ENCODE measurements at places on chromosomes 7 and 10.

DNA sequence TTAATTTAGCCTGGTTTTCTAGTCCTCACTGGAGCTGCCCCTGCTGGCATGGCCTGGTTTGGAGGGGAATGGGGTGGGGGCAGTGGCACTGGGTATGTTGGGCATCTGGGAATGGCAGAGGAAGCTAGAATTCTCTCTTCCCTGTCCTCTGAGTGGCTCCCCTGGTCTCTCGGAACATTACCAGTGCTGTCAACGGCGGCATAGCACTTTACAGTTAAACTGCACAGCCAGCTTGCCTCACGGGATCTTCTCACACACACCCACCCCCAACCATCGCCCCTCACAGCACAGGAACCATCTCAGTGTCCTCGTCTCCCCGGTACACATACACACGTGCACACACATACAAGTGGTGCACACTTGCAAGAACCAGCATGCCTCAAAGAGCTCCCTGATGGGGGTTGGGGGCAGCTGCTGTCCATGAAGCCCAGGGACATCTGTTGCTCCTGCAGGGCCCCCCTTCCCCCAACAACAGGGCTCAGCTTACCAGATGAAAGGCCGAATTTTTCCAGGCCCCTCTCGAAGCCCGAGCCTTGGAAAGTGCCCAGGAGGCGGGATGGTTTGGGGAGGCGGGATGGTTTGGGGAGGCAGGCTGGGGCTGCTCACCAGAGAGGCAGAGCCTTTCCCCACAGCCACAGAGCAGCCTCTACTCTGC, 41.0 kb downstream of the TSPAN15 start:
- no peak for DNase-seq

DNA sequence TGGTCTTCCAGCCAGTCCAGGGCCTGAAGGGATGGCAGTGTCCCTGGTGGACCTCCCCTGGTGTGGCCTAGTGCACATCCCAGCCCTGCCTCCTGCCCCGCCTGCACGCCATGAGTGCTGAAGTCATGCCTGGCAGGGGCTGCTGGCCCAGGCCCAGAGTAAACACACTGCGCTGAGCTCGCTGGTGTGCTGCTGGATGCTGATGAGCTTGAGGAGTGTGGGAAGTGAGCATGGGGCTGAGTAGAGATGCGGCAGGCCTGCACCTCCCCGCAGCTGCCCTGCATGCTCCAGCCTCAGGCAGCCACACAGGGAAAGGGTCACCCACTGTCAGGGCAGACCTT, 43.2 kb downstream of the HTRA1 start:
- no peak for DNase-seq

DNA sequence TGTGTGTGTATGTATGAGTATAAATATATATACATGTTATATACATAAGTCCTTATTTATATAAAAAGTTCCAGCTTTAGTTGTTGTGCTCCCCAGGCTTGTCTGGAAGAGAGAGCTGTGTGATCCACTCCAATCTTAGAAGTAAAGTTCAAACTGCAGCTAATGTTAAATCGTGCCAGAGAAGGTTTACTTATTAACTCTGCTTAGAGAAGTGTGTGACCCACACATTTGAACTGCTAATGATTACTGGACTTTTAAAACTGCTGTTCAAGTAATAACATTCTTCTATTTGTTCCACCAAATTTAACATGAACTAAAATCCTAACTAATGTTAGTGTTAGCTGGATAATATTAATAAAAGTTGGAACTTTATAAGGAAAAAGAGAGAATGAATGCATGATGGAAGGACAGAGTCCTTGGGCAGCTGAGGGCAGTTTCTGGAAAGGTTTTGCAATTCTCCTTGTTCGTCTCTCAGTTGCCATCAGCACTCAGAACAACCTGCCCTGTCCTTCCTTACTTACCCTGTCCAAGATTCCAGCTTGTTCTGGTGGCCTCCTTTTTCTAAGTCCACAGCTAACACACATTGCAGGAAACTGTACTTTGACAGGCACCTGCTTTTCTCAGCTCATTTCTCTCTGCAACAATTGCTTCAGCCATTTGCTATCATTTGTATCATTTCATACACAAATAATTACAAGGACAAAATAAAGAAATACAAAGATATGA, 162.6 kb downstream of the FAM107B start:
- no peak for DNase-seq

DNA sequence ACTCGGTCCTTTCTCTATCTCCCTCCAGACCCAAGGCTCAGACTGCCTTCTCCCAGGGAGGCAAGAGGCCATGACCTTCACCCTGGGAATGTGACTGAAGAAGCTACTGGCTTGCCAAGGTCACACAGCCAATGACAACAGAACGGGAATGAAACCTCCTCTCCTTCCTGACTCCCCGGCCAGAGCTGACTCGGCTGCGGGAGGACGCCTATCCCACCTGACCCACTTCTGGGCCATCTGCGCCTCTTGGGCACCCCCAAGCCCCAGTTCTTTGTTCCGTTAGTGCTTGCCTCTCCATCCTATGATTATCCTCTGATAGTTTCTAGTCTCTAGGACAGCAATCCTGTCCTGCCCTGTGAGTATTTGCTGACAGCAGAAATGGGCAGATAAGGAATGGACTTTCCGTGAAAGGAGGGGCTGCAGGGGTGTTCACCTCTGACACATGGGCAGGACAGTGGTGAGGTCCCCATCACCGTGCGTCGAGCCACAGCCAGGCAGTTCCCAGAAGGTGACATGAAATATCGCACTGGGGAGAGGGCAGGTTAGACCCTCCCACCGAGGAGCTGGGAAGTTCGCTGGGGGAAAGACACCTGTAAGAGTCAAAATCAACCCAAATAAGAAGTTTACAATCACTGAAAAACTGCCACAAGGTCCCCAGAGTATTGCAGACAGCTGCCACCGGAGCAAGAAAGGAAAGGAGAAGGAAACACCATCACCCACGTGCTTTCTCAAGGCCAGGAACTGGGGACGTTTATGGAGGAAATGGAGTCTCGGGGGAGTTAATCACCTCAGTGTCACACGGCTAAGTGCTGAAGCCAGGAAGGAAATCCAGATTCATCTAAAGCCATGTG, 63.0 kb downstream of the INSIG1 start:
- DNase-seq = no peak

GRCh38 chr10:129755158-129755591, 208.9 kb downstream of the EBF3 start:
- DNase-seq = no peak

DNA sequence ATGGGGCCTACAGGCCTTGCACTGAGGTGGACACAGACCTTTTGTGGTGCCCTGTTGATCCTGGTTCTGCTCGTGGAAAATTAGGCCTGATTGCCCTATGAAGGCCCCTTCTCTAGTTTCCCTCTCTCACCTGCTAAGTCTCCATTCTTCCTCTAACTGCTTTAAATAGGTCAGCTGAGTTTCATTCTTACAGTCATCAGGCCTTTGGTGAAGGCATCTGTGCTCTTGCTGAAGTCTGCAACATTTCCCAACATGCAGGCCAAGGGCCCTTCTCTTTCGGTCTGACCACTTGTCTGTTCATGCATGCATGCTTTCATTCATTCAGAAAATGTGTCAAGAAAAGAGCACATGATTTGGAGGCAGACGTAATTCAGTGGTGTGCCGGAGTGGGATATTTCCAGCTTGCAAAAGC, 244.0 kb downstream of the BUB3 start:
- no peak for DNase-seq

DNA sequence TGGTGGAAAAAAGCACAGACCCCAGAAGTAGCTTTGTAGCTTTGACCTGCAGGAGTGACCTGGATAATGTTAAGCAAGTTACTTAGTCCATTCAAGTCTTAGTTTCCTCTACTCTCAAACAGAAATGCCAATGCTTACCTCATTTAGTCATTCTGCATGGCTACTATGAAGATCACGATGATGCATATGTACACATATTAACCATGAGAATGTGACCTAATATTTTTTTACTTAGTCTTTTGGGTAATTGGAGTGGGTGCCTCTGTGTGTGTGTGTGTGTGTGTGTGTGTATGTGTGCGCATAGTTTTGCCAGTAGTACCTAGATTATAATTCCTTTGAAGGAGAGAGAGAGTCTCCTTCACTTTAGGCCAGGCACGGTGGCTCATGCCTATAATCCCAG, 95.8 kb downstream of the NRP1 start:
- no peak for DNase-seq

DNA sequence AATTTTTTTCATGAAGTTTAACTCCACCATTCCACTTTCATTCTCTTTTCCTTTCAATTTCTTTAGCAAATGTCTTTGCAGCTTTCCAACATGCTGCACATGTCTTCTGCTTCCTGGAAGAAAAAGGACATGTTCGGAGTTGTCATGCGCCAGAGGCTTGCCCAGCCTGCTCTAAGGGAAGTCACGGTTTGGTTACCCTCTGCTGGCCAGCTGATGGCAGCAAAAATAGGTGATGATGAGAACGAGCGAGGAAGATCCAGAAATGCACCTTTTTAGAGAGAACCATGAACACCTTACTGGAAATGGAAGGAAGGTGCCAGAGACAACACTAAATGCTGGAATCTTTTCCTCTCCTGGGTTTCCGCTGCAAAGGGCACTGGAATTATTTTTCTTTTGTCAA, 4.9 kb upstream of the ZSCAN21 start:
- no peak for DNase-seq

DNA sequence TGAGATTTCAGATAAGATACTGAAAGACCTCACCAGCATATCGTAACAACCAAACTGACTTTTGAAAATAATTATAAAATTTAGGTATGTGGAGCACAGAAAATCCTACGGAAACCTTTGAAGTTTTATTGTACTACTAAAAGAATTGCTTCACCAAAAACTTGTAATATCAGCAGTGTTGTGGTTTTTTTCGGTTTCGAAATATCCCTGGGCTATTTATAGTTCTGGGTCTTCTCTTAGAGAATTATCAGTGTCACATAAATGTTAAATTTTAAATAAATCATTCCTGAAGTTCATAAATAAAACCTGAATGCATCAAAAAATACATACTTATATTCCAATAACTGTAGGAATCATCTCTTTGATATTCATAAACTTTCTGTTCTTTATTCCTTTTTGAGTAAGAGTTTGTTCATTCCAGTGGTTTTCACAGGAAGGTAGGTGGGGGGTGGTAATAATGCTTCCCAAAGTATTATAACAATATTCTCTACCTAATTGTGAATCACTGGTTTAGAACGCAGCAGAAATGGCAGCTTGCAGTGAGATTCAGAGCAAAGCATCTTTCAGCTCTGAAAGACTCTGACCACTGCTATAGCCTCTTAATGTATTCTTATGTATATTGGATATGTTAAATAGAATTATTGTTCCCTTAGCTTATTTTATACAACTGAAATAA, 60.2 kb downstream of the ZNF277 start:
- no peak for DNase-seq
